Left ventricle myocardium inferior (tissue), 1 donor: ENCODE measurements at places on chromosomes 7 and 10.

GRCh38 chr7:92161271-92161670 lies 17.7 kb downstream of the LRRD1 start:
- DNase-seq: no peak

- DNase-seq: no peak
Measured at GRCh38 chr7:37481722-37482288, 33.1 kb upstream of the ELMO1 start.

DNA sequence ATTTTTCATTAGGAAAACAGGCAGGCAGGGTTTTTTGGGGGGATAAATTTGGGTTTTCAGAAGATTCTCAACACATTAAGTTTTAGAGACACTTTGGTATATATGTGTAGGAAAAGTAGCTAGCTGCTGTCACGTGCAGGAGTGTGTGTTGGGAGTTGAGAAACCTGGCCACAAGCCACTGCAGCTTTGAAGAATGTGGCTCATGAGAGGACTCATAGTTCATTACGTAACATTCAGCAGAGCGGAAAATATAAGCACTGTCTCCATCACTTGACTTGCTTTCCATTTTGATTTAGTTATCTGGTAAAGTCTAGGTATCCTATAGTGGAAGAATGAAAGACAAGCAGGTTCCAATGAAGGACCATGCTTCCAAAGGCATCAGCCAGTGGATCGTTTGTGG lies 31.2 kb downstream of the SMNDC1 start:
- peak; percentile 72 for DNase-seq

- DNase-seq: no peak
Measured at GRCh38 chr7:28641752-28642545, 229.6 kb downstream of the CREB5 start.

DNA sequence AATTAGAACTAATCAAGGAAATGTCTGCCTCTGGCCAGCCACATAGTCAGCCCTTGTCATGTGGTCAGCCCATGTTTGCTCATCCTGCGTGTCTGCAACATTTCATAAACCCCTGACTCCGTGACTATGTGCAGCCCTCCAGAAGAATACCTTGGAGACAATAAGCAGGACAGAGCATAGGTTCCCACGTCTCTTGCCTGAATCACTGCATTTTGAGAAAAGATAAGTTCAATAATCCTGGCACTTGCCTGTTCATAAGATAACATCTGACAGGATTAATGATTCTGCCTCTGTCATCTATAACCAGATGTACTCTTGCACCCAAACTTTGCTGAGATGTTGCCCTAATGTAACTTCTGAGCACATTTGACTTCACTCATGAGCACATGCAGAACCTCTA lies 78.4 kb downstream of the AKR1D1 start:
- DNase-seq: no peak
